Esophagus squamous epithelium (tissue), 5 donors: ENCODE measurements at places on chromosomes 16 and 17. TPM values are rescaled to one million over a fixed set of nuclear protein-coding genes. Genes with fewer than 3 reads are reported as not detected.

- no peak for DNase-seq
Measured at GRCh38 chr17:48929812-48930165, 14.9 kb downstream of the SNF8 start.

DNA sequence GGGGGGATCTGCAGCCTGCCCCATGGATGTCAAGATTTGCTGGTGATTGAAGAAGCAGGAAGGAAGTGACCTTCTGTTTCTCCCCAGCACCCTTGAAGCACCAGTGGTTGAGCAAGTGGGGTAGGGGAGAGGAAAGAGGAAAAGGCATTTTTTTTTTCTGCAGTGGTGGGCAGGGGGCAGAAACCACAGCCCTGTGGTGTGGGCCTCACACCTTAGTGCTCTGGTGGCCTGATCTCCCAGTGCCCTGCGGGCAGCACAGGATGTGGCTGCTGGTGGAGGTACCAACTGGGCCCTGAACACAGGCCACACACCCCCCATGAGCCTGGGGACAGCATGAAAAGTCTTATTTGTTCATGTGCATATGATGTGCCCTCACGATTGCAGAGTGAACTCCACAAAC lies 7.1 kb downstream of the ITGAD start:
- no peak for DNase-seq

- DNase-seq, result no peak
Measured at GRCh38 chr17:59804901-59805465, 87.8 kb downstream of the TUBD1 start.

GRCh38 chr17:46144246-46144645 lies 49.0 kb downstream of the KANSL1 start:
- no peak for DNase-seq

GRCh38 chr16:67613808-67614207 lies 31.1 kb upstream of the CARMIL2 start:
- DNase-seq, result no peak

- DNase-seq, result no peak
Measured at GRCh38 chr16:22373662-22374310, 633 bp downstream of the CDR2 start.

DNA sequence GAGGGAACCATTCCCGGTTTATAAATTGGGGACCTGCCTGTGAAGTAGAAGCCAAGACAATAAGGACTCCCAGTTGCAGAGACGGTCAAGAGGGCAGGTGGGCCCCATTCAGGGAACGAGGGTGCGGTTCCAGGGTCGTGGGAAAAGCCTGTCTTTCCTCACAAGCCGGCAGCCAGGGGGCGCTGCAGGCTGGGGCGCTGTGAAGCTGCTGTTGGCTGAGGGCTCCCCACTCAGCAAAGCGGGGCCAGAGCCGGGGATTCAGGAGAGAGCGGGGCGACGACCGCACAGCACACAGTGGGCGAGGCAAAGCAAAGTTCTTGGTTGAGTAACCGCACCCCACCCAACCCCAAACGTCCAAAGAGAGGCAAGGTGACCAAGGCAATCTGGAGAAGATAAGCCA lies 24.9 kb downstream of the CDRT15 start:
- no peak for DNase-seq

RAB11FIP4 gene
- 9.9 TPM for total RNA-seq

TP53TG3C gene
- not detected for total RNA-seq

PDXDC1 gene
- total RNA-seq, result 52.8 TPM
